GM04504 (cell line): ENCODE measurements at places on chromosomes 11 and 22.

GRCh38 chr11:22337596-22338485, at the start of gene SLC17A6:
Gene SLC17A6 (plus strand): TSS chr11:22338381. CDS start chr11:22338534, 153 bp downstream.
- DNase-seq, result no peak

GRCh38 chr11:61880031-61880430, 11.3 kb downstream of the FADS3 start:
- no peak for DNase-seq

DNA sequence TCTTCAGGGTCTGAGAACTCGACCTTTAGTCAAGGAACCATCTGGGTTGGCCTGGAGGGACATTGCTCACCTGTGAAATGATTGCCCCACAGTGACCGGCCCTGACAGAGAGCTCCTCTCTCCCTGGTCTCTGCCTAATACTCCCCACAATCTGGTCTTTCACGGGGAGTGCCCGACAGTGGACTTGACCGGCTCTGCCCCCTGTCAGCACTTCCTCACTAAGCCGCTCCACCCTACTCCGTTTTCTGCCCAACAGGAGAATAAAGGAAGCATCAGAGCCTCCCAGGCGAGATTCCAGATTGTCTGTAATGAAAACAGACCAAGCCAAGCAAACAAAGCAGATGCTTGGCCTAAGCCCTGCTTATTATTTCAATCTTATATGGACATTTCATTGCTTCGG, 87.8 kb downstream of the FBXO7 start:
- DNase-seq, result no peak

DNA sequence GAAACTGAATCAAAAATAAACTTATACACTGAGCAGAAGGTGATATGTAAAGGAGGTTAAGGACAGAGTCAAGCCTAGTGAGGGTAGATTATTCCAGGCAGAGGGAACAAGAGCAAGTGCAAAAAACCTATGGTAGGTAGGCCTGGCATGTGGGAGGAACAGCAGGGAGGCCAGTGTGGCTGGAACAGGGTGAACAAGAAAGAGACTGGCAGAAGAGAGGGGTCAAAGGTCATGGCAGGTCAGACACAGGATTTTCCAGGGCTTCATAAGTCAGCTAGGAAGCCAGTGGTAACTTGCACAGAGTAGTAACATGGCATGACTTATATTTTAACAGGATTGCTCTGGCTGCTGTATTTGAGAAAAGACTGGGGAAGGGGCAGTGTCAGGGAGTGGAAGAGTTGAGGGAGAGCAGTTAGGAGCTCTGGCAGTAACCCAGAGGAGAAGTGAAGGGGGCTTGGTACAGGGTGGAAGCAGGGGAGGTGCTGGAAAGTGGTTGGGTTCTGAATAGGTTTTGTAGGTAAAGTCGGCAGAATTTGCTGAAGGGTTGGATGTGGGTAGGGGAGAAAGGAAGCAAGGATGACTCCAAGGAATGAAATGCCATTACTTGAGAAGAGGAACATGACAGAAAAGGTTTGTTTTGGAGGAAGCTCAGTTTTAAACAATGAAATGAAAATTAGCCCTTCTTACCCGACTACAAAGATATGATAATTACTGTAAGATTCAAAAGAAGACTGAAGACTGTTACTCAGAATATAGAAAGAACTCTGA, 86.2 kb downstream of the ZNRF3 start:
- no peak for DNase-seq

GRCh38 chr11:68804786-68805185, 36.9 kb downstream of the CPT1A start:
- no peak for DNase-seq

- DNase-seq, result no peak
Observed at GRCh38 chr22:23632178-23632577, at the start of gene DRICH1. Gene DRICH1 (minus strand): TSS chr22:23632321. CDS start chr22:23632023, 298 bp downstream.

- no peak for DNase-seq
Observed at GRCh38 chr11:125685228-125685627, 4.6 kb upstream of the ACRV1 start.

DNA sequence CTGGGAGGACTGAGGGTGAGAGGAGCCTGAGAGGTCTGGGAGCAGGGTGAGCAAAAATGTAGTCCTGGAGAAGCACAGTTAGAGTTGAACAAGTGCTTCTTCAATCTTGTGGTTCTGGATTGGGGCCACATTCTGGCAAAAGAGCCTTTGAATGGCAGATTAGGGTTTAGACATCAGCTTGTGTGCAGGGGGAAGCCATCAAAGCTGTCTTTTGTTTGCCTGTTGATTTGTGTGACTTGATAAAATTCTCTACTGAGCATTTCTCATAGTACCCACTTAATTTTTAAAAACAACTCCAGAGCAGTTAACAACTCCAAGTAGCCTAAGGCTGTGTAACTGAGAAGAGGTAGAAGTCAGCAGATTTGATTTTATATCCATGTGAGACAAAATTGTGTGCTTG, 166.2 kb downstream of the FAT3 start:
- no peak for DNase-seq
